Peyer's patch (tissue), 4 donors: ENCODE measurements at places on chromosomes 6 and 20. TPM values are rescaled to one million over a fixed set of nuclear protein-coding genes. Genes with fewer than 3 reads are reported as not detected.

- no peak for DNase-seq
- peak overlapping the region; percentile 66 for H3K27ac ChIP-seq
- H3K4me3 ChIP-seq: peak overlapping the region; percentile 12
- no peaks in the 10 kb centered on the region for H3K27me3 ChIP-seq
- H3K36me3 ChIP-seq: no peaks in the 10 kb centered on the region
- no peaks in the 10 kb centered on the region for H3K4me1 ChIP-seq
These were observed 146.5 kb upstream of the ZNF217 start for GRCh38 chr20:53739799-53740785.

- no peak for DNase-seq
- H3K4me1 ChIP-seq: no peaks in the 10 kb centered on the region
- no peaks in the 10 kb centered on the region for H3K27me3 ChIP-seq
- H3K36me3 ChIP-seq: no peaks in the 10 kb centered on the region
- H3K27ac ChIP-seq: peak overlapping the region; percentile 81
- H3K4me3 ChIP-seq: peak overlapping the region; percentile 84
These were observed 600 bp downstream of the XPO5 start for GRCh38 chr6:43575105-43575771.

DNA sequence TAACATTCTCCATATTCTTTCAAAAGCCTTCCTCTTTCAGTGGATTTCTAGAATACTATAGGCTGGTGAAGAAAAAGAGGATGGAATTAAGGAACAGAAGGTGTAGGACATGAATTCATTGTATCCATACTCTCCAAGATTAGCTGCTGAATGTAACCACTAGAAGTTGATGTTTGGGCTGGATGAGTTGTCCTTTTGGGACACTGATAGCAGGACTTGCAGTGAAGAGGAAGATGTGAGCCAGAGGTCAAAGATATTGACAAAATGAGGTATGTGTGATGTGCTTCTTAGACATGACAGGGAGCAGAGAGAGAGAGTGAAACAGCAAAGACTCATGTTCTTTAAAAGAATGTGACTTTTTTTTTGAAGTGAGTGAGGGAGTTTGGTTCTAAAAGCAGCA lies 134.3 kb upstream of the MAN1A1 start:
- no peak for DNase-seq
- H3K36me3 ChIP-seq: no peaks in the 10 kb centered on the region

DNA sequence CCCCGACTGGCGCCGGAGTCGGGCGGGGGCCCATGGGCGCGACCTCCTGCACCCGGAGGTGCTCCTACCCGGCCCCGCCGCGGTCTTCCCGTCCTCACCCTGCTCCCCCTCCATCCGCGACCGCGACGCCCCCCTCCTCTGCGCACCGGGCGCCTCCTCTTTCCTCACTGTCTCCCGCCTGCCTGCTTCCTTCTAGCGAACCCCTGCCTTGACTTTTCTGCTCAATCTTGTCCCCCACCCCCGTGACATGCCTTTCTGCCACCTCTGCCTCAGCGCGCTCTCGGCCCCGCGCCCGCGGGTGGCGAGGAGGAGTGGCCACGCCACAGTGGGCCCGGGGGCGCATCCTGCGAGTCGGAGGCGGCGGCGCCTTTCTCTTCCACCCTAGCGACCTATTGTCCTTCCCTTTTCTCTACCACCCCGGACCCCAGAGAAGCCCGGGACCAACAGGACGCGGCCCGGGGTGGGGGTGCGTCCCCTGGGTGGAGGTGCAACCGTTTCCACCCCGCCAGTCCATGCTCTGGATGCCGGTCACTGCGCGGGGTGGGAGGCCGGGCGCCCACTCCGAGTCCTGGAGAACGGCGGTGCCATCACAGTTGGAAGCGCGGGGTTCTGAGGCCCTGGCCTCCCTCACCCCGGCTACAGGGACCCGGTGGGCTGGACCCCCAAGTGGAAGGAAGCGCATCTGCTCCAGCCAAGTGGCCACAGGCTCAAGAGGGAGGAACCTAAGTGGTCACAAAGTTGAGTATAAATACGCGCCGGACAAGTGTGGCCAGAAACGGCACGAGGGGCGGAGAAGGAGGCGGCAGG lies 2.0 kb downstream of the PDE10A start:
- DNase-seq: no peak
- H3K4me1 ChIP-seq: peaks cover 38% of the 10 kb centered on the region
- no peak overlapping the region for H3K27ac ChIP-seq

Gene CDSN
- 0.54 TPM for total RNA-seq

Gene ZNF391
- total RNA-seq: 0.18 TPM

Gene GPR6
- not detected for total RNA-seq

GRCh38 chr20:5535125-5535756 lies 215.0 kb upstream of the SHLD1 start:
- H3K27me3 ChIP-seq: no peaks in the 10 kb centered on the region
- no peaks in the 10 kb centered on the region for H3K4me1 ChIP-seq
- no peak for DNase-seq
- no peak overlapping the region for H3K27ac ChIP-seq
- no peaks in the 10 kb centered on the region for H3K36me3 ChIP-seq

DNA sequence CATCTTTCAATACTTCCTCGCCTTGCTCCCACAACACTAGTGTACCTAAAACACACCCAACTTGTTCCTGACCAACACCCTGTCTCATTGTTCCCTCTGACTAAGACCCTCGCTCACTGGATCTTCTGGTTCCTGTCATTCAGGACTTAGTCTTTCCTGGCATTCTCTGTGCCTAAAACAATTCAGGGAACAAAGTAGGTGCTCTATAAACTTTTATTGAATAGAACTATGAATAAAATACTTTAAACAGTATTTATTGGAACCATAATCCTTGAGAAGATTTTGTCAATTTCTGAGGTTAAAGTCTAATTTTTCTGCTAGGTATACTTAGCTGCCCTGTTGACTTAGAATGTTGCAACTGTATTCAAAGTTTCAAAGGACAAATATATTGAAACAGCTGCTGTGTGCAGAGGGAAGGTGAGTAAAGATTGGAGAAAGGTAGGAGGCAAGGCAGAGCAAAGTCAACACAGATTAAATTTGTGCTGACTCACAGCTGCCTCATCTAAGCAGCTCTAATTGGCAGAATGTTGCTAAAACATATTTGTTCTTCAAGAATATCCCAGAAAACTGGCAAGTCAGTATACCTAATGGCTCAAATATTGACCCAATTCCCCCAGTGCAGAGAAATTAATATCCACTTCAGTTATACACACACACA lies 37.6 kb downstream of the GSTA2 start:
- no peaks in the 10 kb centered on the region for H3K4me1 ChIP-seq
- H3K36me3 ChIP-seq: no peaks in the 10 kb centered on the region
- H3K4me3 ChIP-seq: no peak overlapping the region
- peak overlapping the region; percentile 77 for H3K27ac ChIP-seq

DNA sequence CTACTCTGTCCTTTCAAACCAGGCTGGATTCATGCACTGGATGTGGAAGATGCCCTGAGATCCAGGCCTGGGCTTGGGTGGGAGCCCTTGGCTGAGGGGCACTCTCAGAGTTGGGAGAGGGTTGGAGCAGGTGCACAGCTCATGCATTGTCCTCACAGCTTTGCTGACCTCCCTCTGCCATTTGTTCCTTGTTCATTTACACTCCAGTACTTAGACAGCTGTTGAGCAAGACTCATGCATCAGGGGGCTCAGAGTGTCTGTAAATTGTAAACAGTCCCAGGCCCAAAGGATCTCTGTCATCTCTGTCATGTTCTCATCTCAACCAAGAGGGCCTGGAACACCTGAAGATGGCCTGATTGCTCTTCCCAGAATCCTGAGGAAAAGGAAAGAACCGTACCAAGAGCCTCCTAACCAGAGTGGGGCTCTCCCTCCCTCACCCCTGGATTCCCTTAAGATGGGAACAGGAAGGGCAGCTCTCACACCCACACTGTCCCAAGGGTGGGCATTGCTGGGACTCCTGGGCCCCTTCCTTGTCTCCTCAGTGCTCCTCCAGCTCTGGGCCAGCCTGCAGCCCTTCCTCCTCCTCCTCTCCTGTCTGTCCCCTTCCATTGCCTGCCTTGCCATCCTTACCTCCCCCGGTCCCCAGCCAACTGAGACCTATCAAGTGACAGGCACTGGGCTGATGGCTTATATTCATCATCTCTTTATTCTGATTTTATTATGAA lies 132.9 kb downstream of the FOXO3 start:
- no peak overlapping the region for H3K27ac ChIP-seq
- H3K4me1 ChIP-seq: no peaks in the 10 kb centered on the region
- H3K4me3 ChIP-seq: no peak overlapping the region
- H3K27me3 ChIP-seq: no peaks in the 10 kb centered on the region
- DNase-seq: no peak
- H3K36me3 ChIP-seq: no peaks in the 10 kb centered on the region

Gene BMP7
- total RNA-seq: not detected

- no peak for DNase-seq
- peaks cover 12% of the 10 kb centered on the region for H3K4me1 ChIP-seq
- peak overlapping the region; percentile 75 for H3K27ac ChIP-seq
- peak overlapping the region; percentile 74 for H3K4me3 ChIP-seq
- H3K27me3 ChIP-seq: no peaks in the 10 kb centered on the region
These were observed 1.8 kb downstream of the PERP start for GRCh38 chr6:138105446-138105845.

GRCh38 chr6:15368186-15368585 lies 122.3 kb downstream of the JARID2 start:
- no peak overlapping the region for H3K4me3 ChIP-seq
- peaks cover 7% of the 10 kb centered on the region for H3K4me1 ChIP-seq
- H3K27ac ChIP-seq: no peak overlapping the region
- H3K27me3 ChIP-seq: no peaks in the 10 kb centered on the region
- no peak for DNase-seq

Gene SPTLC3
- total RNA-seq: 21.9 TPM

Gene ZNF334
- 5.0 TPM for total RNA-seq

Gene NOP56
- total RNA-seq: 53.8 TPM

Gene WFDC11
- total RNA-seq: not detected

Gene ABHD12
- 56.0 TPM for total RNA-seq

- no peak overlapping the region for H3K27ac ChIP-seq
- no peaks in the 10 kb centered on the region for H3K36me3 ChIP-seq
- no peaks in the 10 kb centered on the region for H3K27me3 ChIP-seq
- no peak for DNase-seq
- H3K4me1 ChIP-seq: no peaks in the 10 kb centered on the region
These were observed 32.5 kb upstream of the LYRM2 start for GRCh38 chr6:89670935-89671565.

Gene XKR7
- 0.38 TPM for total RNA-seq

Gene CRIP3
- not detected for total RNA-seq

GRCh38 chr6:162973980-162974379 lies 246.2 kb downstream of the PACRG start:
- H3K36me3 ChIP-seq: no peaks in the 10 kb centered on the region
- DNase-seq: no peak
- H3K27ac ChIP-seq: no peak overlapping the region

Gene PTCRA
- not detected for total RNA-seq

- no peak overlapping the region for H3K27ac ChIP-seq
- no peaks in the 10 kb centered on the region for H3K36me3 ChIP-seq
- H3K4me1 ChIP-seq: no peaks in the 10 kb centered on the region
- no peak overlapping the region for H3K4me3 ChIP-seq
- DNase-seq: no peak
- H3K27me3 ChIP-seq: no peaks in the 10 kb centered on the region
These were observed 44.8 kb upstream of the EMILIN3 start for GRCh38 chr20:41411391-41411847.

GRCh38 chr20:37229357-37229756 lies 32.3 kb downstream of the GHRH start:
- no peaks in the 10 kb centered on the region for H3K36me3 ChIP-seq
- no peak overlapping the region for H3K4me3 ChIP-seq
- H3K4me1 ChIP-seq: no peaks in the 10 kb centered on the region

Gene DLK2
- not detected for total RNA-seq

DNA sequence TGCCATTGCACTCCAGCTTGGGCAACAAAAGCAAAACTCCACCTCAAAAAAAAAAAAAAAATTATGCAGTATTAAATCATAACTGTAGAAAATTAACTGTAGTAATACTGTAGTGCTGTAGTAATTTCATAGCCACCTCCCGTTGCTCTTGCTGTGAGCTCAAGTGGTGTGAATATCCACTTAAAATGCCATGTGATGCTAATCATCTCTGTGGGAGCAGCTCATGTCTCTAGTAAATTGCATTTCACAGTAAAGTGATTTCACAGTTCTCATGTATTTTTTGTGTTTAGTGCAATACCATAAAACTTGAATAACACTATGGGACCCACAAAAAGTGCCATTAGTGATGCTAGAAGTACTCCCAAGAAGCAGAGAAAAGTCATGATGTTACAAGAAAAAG lies 14.4 kb upstream of the FAM217A start:
- no peaks in the 10 kb centered on the region for H3K27me3 ChIP-seq
- no peak overlapping the region for H3K27ac ChIP-seq
- DNase-seq: no peak
- H3K36me3 ChIP-seq: no peaks in the 10 kb centered on the region
- H3K4me3 ChIP-seq: no peak overlapping the region

Gene ID4
- total RNA-seq: 2.8 TPM

- H3K4me1 ChIP-seq: peaks cover 21% of the 10 kb centered on the region
- no peaks in the 10 kb centered on the region for H3K27me3 ChIP-seq
- H3K4me3 ChIP-seq: peak overlapping the region; percentile 40
These were observed 18.0 kb upstream of the SLCO4A1 start for GRCh38 chr20:62624325-62624690.

GRCh38 chr6:3297909-3298308 lies 39.2 kb downstream of the PSMG4 start:
- H3K27ac ChIP-seq: no peak overlapping the region
- no peaks in the 10 kb centered on the region for H3K36me3 ChIP-seq
- DNase-seq: no peak
- peaks cover 8% of the 10 kb centered on the region for H3K4me1 ChIP-seq
- no peak overlapping the region for H3K4me3 ChIP-seq

GRCh38 chr20:4225745-4226144 lies 210.4 kb upstream of the RNF24 start:
- no peaks in the 10 kb centered on the region for H3K36me3 ChIP-seq
- H3K4me3 ChIP-seq: no peak overlapping the region
- no peak overlapping the region for H3K27ac ChIP-seq
- DNase-seq: no peak

Gene PNPLA1
- 4.0 TPM for total RNA-seq

- no peak for DNase-seq
- no peak overlapping the region for H3K27ac ChIP-seq
- H3K4me1 ChIP-seq: no peaks in the 10 kb centered on the region
- H3K27me3 ChIP-seq: no peaks in the 10 kb centered on the region
- no peak overlapping the region for H3K4me3 ChIP-seq
These were observed 506.6 kb downstream of the DHX35 start for GRCh38 chr20:39468703-39469102.

Gene FLOT1
- total RNA-seq: 107 TPM

Gene HLA-DQB1
- total RNA-seq: not detected

DNA sequence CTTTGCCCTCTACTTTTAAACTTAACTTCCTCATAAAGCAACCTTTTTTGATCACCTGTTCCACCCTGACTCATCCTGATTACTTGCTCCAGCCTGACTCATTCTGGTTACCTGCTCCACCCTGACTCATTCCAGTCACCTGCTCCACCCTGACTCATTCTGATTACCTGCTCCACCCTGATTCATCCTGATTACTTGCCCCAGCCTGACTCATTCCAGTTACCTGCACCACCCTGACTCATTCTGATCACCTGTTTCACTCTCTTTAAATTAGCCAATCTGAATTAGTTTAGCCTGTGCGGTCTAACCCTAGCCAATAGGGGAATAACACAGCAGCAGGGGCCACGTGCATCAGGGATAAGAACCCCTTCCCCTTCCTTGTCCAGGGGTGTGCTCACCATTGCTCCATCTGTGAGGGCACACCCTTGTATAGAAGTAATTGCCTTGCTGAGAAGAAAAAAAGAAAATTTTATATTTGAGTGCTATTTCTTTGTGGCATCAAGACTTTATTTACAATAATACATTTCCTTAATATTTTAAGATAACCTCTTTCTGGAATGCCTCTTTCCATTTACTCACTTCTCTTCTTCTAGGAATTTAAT lies 17.9 kb downstream of the HLA-G start:
- H3K27ac ChIP-seq: no peak overlapping the region
- H3K27me3 ChIP-seq: peaks cover 4% of the 10 kb centered on the region
- no peak overlapping the region for H3K4me3 ChIP-seq
